ENCODE measurements at places on chromosomes 12 and 14.

DNA sequence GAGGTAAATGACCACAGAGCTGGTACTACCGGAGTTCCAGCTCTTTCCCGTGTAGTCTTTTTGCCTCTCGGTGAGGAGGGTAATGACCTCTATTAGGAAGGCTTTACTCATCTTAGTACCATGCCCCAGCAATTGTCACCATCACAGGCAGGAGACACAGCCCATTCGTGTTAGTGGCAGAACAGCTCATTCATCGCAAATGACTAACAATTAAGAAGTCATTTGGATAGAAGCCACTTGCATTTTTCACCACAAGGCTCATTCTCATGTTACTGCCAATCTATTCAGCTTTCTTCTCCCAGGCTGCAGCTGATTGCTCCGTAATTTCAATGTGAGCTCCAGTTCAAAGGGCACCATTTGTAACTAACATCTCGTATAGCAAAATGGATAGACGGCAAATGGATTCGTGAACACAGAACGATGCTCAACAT is 718.8 kb upstream of the TMEM132C start:
- DNase-seq: no peak

DNA sequence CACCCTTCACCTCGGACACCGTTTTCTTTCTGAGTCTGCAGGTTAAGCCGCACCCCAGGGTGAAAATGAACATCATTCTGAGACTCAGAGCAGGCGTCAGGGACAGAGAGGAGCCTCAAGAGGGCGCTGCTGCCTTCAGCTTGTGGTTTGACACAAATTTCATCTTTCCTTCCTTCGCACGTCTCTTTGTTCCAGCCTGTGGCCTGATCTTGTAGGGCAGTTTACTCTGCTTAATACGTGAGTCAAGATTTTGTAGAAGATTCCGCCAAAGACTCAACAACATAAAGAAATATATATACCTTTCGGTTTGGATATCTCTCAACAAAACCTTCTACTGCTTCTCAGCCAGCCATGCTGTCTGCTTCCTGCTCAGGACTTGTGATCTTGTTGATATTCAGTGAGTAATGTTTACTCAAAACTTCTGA is 329.3 kb upstream of the OR4E1 start:
- DNase-seq: no peak

DNA sequence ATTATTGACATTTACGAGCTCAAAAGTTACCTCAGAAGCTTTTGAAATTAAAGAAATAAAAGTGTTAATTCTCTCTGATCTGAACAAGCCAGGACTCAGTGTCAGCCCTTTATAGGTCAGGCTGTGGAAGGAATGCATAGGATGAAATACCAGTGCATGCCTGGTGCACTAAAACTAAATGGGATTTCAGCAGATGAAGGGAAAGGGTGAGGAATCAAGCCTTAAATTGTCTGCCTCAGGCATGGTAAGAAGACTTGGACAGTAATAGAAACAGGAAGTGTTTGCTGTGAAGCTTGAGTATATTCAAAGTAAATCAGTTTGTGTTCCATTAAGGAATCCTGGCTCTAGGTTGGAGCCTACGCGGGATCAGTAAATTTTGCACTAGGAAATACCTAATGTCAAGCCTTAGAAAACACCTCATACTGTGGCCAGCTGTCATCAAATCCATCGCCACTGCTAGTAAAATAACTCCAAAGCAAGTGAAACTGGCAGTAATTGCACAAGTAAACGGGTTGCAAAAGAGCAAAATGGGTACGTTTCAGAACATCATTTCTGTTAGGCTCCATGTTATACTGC is 76.3 kb downstream of the PDE3A start:
- no peak for DNase-seq

GRCh38 chr14:59698793-59699192 is 122.2 kb upstream of the CCDC175 start:
- no peak for DNase-seq

GRCh38 chr14:20477211-20477876 is 8.1 kb downstream of the PNP start:
- DNase-seq: no peak

DNA sequence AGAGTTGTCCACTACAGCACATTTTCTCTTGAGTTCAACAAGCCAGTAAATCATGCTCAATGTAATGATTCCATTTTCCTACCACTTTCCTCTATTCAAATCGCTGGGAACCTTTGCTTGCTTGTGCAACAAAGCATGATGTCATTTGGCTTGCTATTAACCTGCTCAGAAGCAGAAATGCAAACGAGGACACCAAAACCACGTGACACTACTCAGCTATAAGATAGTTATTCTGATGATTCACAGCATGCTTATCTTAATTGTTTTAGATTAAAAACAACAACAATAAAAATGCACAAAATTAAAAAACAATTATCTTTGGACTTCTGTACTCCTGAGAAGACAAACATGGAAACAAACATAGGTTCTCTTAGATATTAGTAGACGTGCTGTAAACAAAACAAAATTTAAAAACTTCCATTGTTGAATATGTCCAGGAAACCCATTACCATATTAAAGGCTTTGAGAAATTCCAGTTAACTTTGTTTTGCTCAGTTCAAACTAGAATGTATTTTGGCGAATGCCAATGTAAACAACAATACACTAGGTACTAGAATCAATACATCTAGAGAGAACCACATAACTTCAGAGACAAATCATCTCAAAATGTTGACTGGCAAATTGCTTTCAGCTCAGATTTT is 77.5 kb upstream of the KRAS start:
- DNase-seq: no peak

GRCh38 chr14:74015963-74016362 is 3.1 kb downstream of the ENTPD5 start:
- no peak for DNase-seq

GRCh38 chr12:133180669-133181068 is 626 bp upstream of the ZNF268 start:
- DNase-seq: no peak

GRCh38 chr14:56490379-56490778 is 89.2 kb upstream of the TMEM260 start:
- DNase-seq: no peak

- DNase-seq: no peak
These were observed 58.1 kb downstream of the NCOR2 start for GRCh38 chr12:124509300-124509675.

- DNase-seq: no peak
These were observed 52.5 kb downstream of the TESPA1 start for GRCh38 chr12:54932038-54932437.

- DNase-seq: no peak
These were observed 67.7 kb upstream of the HIF1A start for GRCh38 chr14:61627612-61628011.

DNA sequence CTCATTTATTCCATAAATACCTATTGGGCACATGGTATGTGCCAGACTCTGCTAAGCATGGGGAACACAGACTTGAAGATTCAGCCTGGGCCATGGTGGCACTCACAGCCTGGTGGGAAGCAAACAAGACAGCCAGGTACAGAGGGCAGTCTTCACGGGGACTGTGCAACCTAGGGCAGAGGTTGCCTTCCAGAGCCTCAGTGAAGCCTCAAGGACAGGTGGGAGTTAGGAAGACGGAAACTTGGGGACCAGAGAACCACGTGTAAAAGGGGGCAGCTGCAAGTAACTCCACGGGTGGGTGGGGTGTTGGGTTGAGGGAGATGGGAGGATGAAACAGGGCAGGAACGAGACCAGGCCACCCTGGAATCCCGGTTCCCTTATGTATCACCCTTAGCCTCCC is 980 bp upstream of the LTBR start:
- DNase-seq: no peak

GRCh38 chr14:26709019-26709418 is 111.2 kb upstream of the NOVA1 start:
- DNase-seq: no peak

DNA sequence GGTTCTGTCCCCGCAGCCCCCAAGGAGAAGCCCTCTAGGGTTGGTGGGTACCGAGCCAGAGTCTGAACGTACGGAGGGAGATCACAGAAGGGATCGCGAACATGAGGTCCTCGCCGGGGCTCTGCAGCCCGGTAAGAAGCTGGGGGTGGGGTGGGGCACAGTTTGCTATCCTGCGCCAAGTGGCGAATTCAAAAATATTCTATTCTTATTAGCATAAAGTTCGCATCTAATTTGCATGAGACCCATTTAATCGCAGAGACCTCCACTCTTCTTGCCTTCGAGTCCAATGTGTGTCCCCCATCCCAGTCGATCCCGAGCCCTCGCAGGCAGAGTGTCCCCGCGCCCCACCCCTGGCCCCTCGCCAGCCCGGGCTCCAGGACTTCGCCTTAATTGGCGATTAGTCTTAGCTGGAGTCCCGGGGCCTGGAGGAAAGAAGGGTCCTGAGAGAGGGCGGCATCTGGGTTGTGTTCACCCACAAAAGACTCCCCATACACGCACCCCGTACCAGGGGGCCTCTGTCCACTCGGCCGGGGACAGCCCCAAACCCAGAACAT is 604 bp upstream of the ARHGEF25 start:
- peak; percentile 78 for DNase-seq

DNA sequence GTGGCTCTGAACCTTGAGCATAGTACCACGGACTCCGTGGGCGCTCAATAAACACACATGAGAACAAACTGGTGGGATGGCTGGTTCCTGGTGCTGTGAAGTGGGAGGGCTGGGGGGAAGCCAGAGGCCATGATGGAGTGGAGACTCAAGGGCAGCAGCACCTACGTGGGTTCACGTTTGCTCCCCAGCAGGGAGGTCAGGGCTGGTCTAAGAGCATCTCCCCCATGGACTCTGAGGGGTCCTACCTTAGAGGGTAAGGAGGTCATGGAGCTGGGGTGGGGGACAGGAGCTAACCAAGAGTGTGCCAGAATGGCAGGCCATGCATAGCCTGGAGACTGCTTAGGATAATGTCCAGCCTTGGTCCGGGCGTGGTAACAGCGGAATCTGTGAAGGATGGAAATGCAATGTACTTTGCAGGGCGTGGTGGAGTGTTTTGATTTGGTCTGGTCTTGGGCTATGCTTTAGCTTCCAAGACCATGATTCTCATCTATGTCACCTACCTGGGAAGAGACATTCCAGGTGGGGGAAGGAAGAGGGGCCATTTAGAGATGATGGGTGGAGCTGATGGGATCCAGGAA is 103.0 kb downstream of the PRMT8 start:
- no peak for DNase-seq

DNA sequence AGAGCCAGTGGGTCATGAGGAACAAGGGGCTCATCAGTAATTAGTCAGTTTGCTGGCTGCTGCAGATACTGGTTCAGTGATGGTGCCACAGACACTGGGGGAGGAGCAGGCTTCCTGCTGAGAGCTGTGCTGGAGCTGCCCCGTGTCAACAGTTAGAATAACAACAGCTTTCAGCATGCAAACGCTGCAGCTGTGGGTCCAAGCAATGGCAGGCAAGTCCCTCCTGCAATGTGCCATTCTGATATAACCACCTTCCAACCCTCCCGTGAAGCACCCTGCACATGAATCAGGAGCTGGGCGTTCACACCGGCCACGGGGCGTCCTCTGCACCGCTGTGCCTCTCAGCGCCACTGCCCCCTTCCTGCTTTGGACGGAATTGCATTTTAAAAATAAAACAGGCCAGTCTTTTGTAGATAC is 258.4 kb upstream of the SFSWAP start:
- no peak for DNase-seq

- no peak for DNase-seq
These were observed 228.0 kb upstream of the ATP2B1 start for GRCh38 chr12:89936631-89937030.

DNA sequence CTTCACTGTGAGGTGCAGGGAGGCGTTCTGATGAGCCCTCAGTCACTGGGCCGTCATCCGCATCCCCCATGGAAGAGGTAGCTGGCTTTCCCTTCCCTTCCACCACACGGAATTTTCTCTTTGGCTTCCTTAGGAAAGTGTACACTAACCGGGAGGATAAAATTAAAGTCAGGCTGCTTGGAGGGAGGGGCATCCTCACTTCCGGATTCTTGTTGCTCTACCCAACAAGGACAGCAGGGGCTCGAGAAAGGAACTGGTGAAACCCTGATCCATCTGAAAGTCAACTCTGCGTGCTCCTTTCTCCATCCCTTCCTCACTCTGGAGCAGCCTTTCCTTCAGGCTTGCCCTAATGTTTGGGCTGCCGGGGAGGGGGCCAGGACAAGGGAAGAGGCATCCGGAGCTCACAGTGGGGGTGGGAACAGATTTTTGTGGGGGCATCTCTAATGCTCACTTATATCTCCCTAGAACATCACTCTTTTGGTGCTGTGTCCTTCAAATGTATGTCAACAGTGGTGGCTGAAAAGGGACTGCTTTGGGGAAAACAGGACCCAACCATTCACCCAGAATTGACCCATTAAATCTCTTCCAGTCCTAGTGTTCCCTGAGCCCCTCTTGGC is 101.4 kb upstream of the FKBP4 start:
- peak; percentile 51 for DNase-seq

DNA sequence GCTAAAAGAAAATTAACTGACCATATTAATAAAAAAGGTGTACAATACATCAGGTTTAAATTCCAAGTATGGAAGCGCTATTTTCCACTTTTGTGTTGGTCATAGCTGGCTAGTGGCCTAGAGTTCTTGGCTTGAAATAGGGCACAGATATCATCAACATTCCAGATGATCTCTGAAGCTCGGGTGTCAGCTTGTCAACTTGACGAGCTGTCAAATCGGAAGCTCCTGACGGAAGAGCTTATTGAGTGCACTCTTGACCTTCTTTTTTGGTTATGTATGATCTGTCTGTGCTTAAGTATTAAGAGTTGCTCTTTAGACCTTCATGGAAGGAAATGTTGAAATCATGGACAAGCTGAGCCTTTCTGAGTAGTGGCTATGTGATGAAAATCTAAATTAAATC is 177.9 kb downstream of the APAF1 start:
- no peak for DNase-seq

- DNase-seq: no peak
These were observed 19.0 kb downstream of the CORO1C start for GRCh38 chr12:108712165-108712924.

DNA sequence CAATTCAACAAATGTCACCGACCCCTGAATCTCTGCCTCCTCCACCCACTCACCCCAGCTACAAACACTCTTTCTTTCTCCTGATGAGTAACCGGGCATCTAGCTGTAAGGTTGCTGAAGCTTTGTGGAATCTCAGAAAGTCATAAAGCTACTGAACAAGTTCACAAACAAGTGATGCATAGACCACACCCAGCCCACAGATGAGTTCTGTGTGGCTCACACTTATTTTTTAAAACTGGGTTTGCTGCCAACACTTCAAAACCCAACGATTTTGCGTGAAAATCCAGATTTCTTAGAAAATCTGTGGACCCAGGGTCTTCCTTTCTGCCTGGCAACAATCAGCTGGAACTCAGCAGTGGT is 96.1 kb downstream of the APAF1 start:
- DNase-seq: no peak

- no peak for DNase-seq
These were observed 1484.9 kb upstream of the TMEM132C start for GRCh38 chr12:126782083-126782482.
